ENCODE measurements at places on chromosomes 11 and 22.
A peak's percentile ranks its signal among the peaks of the same experiment; 100 is the strongest.

DNA sequence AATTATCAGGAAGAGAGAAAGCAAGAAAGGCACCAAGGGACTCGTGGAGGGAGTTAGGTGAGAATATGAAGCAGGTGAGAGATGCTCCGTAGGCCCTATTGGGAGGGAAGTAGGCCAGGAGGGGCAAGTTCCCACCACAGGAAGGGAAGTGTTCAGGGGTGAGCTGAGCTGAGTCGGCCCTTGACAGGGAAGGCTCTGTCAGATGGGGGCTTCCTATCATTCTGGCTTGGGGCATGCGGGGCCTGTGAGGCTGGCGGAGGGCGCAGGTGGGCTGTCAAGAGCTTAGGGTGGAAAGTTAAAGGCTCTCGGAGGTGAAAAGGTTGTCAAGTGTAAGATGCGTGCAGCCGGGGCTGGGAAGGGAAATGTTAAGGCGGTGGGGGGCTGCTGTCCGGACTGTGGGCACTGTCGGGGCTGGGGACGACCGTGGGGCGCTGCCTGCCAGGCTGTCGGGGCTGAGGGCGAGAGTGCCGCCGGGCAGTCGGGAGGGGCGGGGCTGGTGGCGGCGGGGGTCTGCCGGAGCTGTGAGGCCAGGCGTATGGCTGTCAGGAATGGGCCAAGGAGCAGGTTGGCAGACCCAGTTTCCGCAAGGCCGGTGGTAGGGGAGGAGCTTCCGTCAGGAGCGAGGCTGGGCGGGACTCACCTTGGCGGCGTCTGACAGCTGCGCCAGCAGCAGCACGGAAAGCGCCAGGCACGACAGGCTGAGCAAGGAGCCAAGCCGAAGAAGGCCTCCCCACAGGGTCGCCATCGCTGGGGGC lies 496 bp downstream of the TMEM9B start:
- DNase-seq: peak; percentile 87

- DNase-seq: no peak
Observed at GRCh38 chr11:129434641-129435498, 59.2 kb downstream of the BARX2 start.

DNA sequence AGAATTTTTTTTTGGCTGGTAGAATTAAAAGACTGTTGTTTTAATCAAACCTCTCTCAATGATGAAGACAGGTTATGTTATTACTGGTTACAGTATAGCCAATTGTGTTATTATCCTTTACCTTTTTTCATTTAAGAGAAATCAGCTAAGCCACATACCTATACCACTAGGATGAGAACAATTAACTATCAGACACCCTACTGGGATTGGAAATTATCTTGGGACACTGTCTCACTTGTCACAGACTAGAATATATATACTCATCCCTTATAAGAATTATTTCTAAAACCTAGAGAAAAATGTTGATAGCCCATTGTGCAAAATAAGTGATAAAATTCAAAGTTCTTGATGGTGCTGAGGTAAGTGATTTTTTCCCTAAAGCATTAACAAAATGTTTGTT lies at the start of gene OR5AS1:
OR5AS1 (plus strand) TSS at position 301 of the 400 bp plus-strand sequence. CDS start 2,765 bp downstream, outside the sequence.
- no peak for DNase-seq

GRCh38 chr11:47982616-47983015 lies 2.3 kb downstream of the PTPRJ start:
- no peak for DNase-seq

DNA sequence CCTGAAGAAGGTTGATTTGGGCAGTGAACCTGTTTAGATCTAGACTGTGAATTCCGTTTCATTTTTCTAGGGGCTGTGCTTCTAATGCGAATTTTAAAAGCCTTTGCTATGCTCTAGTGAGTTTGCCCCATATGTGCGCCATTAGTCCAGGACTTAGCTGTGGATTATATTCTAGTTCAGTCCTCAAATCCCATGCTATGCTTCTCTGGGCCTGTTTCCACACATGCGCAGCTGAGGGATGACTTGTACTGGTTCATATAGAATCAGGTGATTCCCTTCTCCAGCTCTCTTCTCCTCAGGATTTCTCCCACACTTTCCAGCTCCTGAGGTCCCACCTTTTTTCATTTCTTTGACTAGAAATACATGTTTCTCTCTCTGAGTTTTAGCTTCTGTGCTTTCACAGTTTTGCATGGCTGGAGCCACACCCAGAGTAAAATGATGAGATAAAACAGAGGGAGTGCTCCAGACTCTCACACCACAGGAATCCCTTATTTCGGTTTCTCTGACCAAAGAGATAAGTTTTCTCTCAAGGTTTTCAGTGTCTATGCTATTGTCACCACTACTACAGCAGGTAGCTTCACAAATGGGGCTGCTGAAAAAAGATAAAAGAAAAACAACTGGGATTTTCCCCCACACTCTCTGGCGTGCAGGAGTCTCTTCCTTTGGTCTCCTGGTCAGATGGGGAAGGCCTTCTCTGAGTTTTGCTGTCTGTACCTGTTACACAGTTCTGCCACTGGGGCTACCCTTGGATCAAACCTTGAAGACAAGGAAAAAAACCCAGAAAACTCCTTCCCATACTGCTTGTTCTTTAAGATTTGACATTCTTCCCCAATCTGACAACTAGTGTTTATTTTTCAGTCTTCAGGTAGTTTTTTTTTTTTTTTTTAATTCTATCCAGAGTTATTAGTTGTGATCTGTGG lies 96.2 kb upstream of the TEAD1 start:
- DNase-seq: no peak

DNA sequence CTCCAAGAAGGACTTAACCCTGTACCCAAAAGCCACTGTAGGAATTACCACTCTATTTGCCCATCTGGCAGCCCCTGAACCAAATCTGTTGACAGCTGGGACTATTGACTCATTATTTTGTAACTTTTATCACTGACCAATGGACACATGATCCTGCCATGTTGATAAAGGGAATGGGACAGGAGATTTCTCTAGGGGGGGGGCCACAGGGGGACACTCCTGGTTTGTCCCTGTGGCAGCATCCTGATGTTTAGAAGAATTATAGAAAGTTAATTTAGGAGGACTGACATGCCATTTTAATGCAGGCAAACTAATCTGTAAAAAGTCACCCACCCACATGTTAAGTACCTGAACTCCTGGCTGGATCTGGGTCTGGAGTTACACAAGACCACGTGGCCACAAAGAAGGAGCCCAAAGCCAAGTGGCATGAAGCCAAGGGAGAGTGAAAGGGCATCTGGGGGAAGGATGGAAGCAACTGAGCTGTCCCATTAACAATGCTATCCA lies 558.1 kb downstream of the ETS1 start:
- DNase-seq: no peak

DNA sequence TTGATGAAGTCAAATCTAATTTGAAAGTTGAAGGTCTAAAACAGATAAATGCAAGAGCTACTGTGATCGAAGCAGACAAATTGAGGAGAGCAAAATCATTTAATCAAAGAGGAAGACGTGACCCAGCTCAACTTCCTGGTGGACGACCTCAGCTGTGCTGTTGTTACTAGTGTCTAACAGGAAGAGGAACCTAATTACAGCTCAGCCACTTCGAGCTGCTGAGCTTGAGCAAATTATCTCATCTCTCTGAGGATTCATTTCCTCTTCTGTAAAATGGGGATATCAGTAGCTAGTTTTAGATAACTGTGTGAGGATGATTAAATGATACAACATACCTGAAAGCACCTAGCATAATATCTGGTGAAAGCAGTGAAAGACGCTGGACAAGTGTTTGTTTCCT lies 48.6 kb upstream of the OLFML1 start:
- DNase-seq: no peak

DNA sequence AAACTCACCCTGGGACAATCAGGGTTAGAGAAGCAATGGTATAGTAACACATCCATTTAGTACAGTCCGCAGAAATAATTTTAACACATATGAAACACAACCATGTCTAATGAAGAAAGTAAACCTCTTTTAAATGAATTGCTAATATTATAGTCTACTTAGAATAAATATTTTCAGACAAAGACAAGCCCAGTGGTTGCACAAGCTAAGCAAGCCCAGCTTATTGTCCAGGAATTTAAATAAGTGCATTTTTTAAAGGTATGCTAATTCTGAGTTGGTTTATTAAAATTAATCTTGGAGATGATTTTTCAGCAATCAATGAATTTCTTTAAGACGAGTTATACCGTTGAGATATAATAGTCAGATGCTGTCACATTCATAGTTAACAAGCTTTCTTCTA lies 118.8 kb upstream of the BLID start:
- no peak for DNase-seq

DNA sequence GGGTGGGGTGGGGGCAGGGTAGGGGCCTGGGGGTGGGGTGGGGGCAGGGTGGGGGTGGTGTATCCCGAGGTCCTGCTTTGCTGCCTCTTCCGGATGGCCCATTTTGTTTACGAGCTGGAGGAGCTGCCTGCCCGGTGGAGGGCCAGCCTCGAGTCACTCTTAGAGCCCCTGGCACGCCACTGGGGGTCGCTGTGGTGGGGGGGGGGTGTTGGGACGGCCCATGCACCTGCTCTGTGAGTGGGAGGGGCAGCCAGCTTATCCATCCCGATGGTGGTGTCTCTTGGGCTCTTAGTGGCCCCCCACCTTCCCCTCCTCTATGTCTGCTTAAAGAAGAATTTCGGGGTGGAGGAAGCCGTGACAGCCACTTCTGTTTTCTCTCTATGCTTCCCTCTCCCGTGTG lies 24.6 kb downstream of the MRGPRD start:
- peak; percentile 49 for DNase-seq

- DNase-seq: peak; percentile 62
Observed at GRCh38 chr11:15663777-15664218, 549.1 kb downstream of the INSC start.

GRCh38 chr22:25102722-25103121 lies 96.9 kb upstream of the CRYBB3 start:
- DNase-seq: no peak

- DNase-seq: no peak
Observed at GRCh38 chr11:30992513-30992849, 377.1 kb downstream of the DCDC1 start.

DNA sequence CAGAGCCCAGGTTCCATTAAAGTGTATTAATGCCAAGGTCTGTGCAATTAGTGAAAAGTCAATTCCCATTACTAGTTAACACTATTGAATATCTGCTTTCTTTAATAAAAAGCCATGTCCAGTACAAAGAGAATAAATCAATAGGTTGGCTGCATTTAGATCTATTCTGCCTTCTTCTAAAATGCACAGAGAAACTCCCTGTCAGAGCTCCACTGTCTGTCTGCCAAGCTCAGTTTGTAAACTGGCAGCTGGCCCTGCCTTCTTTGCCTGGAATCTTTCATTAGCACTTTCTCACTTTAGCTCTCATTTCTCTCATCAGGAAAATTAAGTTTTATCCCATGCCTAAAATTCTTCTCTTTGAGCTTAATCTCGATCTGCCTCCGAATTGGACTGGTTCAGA lies 35.6 kb downstream of the ARL14EP start:
- DNase-seq: no peak

DNA sequence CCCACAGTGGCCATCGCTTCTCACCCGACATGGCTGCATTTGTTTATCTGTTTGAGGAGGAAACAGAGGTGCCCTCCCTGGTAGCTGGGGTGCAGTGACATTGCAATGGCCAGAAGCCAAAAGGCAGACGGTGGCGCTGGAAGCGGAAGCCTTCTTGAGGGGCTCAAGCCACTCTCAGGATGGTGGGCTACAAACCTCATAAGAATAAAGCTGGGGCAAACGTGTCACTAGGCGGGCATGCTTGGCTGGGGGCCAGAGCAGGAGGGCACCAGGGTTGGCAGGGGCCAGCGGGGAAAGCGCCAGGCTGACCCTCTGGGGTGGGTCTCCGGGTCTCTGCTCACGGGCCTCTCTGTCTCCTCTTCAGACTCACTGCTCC lies 12.6 kb downstream of the TNNT3 start:
- no peak for DNase-seq

GRCh38 chr11:122107566-122107965 lies 8.4 kb downstream of the BLID start:
- DNase-seq: no peak

- no peak for DNase-seq
Observed at GRCh38 chr11:74097686-74098237, 73.0 kb downstream of the C2CD3 start.

DNA sequence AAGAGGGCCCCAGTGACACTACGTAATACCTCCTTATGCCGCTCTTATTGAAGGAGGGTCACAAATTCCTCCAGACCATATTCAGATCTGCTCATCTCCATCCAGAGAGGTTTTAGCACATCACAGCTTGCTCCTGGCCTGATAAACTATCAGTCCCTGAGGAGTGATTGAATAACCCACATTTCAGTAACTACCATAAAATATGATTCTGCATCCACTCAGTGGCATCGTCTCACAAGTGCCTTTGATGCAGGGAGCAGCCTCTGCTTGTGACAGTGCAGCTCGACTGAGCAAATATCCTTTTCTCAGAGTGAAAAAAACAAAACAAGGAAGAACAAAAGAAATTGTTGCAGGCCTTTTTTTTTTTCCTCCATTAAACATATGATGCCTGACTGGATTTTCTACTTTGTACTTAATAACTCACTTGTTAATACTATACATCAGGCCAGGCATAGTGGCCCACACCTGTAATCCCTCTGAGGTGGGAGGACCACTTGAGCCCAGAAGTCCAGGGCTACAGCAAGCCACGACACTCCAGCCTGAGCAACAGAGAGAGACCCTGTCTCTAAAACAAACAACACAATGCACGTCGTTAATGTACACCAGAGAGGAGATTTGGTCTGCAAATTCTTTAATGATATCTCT lies 64.5 kb downstream of the DDX10 start:
- DNase-seq: no peak

DNA sequence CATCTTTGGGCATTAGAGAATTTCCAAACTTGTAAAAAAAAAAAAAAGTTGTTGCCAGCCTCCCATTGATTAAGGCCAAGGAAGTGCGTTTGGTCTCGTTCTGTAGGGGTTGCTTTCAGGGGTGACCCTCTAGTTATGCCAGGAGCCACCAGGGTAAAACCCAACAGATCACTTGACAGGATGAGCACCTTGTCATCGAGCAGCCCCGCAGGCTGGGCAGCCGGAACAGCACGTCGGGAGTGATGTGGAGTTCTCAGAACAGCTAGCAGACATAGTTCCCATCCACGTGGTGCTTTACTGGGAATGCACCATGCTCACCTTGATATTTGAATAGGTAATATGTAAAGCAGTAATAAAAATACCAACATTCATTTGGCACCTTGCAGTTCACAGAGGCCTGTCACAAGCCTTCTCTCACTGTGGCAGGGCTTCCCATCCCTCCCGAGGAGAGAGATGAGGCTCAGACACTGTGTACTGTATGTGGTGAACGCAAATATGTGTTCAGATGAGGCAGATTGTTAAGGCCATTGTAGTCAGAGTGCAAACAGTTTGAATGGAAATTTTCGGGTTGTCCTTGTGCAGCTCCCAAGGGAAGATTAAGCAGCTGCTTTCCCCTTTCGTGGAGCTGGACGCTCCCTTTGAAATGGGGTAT lies 70.9 kb upstream of the SORL1-AS1 start:
- no peak for DNase-seq

GRCh38 chr11:33388793-33389525 lies 131.8 kb downstream of the HIPK3 start:
- no peak for DNase-seq

- no peak for DNase-seq
Observed at GRCh38 chr11:112315057-112315720, 54.5 kb upstream of the PLET1 start.

DNA sequence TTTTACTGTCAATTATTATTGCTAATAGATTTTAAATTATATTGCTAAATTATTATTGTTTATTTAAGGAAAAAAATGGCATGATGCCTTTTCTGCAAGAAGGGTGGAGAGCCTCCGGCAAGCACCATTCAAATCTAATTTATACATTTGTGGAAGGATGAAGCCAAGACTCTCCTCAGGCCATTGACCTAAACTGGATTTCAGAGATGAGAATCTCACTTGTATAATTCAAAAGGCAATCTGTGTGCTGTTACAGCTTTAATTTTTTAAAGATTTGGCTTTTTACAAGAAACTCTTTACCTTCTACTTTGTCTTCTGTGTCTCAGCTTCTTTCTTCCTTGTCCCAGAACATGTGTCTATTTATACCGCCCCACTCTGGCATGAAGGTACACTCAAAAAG lies 722.5 kb downstream of the ETS1 start:
- no peak for DNase-seq

Data from WTC11 (cell line).